Uterus (tissue), 4 donors: ENCODE measurements at places on chromosomes 5 and 9. TPM values are rescaled to one million over a fixed set of nuclear protein-coding genes. Genes with fewer than 3 reads are reported as not detected.

Gene NME5
- 2.0 TPM for total RNA-seq

Gene CHSY3
- total RNA-seq, result 0.77 TPM

Gene HTR1A
- total RNA-seq, result not detected

Gene BRD3OS
- total RNA-seq, result 18.2 TPM

Gene PDLIM4
- total RNA-seq, result 50.3 TPM

Gene TYRP1
- total RNA-seq, result not detected

Gene SLC23A1
- total RNA-seq, result 5.5 TPM

DNA sequence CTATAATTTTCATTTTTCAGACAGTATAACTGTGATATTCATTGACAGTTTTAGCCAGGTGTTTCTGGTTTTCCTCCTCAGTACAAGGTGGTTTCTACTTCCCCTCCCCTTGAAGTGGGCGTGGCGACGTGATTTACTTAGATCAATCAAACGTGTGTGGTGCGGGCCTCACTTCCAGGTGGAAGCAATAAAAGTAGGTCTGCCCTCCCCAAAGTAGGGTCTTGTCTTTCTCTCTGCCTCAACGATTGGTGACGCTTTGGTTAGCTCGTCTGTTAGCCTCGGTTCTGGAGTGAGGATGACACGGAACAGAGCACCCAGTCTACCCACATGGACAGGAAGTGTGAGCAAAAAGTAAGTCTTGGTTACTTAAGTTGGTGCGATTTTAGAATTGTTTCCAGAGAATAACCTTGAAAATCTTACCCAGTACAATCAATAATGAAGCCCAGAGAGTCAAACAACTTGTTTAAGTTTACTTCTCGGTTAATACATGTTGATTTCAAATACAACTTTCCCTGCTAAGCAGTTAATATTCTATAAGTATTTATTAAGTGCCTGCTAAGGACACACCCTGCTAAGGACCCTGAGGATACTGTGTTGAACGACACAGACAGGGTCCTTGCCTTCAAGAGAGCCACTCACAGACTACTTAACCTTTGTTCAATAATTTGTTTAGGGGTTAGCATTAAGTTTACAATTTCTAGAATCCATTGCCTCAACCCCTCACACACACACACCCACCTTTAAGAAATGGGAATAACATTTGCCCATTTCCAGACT is 48.4 kb downstream of the COX7C start:
- no peak overlapping the region for H3K4me3 ChIP-seq
- H3K4me1 ChIP-seq, result no peaks in the 10 kb centered on the region
- no peak for DNase-seq
- no peaks in the 10 kb centered on the region for H3K36me3 ChIP-seq

DNA sequence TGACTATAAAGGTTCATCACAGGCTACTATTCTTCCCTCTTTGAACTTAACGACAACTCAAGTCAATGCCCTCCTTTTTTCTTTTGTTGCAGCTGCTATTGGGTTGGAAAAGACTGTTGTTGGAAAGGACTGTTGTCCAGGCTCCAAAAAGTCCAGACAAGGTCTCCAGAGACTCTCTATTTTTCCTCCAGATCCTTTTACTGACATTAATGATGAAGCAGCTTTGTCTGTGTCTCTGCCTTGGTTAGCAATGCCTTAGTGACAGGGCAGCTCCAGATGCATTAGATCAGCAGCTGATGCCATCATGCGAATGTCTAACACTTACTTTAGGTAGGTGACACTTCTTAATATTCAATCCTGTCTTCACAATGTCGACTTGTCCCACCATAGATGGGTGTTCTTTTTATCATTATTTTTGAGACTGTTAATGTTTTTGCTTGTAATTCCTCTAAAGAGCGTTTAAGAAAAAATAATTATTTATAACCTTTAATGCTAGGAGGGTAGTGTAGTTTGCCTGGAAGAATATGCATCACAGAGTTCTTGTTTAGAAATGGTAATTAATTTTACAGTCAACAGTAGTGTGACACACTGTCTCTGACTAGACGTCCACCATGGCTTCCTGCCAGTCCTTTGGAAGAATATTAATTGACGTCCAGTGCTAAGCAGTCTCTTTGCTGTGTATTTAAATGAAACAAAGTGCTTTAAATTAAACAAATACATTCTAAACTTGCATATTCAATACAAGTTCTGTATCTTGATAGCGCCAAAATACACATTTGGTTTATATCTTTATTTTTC is 492.2 kb downstream of the NR2F1-AS1 start:
- H3K27me3 ChIP-seq, result no peaks in the 10 kb centered on the region
- no peak for DNase-seq
- H3K4me1 ChIP-seq, result peaks cover 4% of the 10 kb centered on the region
- H3K27ac ChIP-seq, result no peak overlapping the region
- H3K36me3 ChIP-seq, result no peaks in the 10 kb centered on the region

GRCh38 chr5:176429972-176430371 is 13.6 kb upstream of the CLTB start:
- H3K36me3 ChIP-seq, result no peaks in the 10 kb centered on the region
- no peaks in the 10 kb centered on the region for H3K27me3 ChIP-seq
- no peak overlapping the region for H3K27ac ChIP-seq
- no peak overlapping the region for H3K4me3 ChIP-seq

DNA sequence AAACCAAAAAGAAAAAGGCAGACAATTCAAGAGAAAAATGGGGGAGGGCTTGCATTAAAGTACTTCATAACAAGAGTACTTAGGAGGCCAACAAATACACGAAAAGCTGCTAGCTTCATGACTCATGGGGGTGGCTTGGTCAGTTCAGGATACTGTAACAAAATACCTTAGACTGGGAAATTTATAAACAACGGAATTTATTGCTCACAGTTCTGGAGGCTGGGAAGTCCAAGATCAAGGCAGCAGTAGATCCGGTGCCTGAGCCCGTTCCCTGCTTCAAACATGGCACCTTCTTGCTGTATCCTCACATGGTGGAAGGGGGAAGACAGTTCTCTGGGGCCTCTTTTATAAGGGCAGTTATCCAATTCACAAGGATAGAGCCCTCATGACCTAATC is 111.4 kb downstream of the C9orf50 start:
- no peaks in the 10 kb centered on the region for H3K27me3 ChIP-seq
- DNase-seq, result no peak
- no peak overlapping the region for H3K4me3 ChIP-seq
- no peaks in the 10 kb centered on the region for H3K36me3 ChIP-seq
- no peak overlapping the region for H3K27ac ChIP-seq

GRCh38 chr9:127392166-127392565 is 4.8 kb upstream of the SLC2A8 start:
- H3K27me3 ChIP-seq, result no peaks in the 10 kb centered on the region
- H3K36me3 ChIP-seq, result no peaks in the 10 kb centered on the region
- no peak overlapping the region for H3K27ac ChIP-seq
- no peaks in the 10 kb centered on the region for H3K4me1 ChIP-seq

GRCh38 chr5:116652903-116653302 is 78.3 kb upstream of the SEMA6A start:
- DNase-seq, result no peak
- no peaks in the 10 kb centered on the region for H3K27me3 ChIP-seq
- H3K27ac ChIP-seq, result no peak overlapping the region
- no peak overlapping the region for H3K4me3 ChIP-seq

DNA sequence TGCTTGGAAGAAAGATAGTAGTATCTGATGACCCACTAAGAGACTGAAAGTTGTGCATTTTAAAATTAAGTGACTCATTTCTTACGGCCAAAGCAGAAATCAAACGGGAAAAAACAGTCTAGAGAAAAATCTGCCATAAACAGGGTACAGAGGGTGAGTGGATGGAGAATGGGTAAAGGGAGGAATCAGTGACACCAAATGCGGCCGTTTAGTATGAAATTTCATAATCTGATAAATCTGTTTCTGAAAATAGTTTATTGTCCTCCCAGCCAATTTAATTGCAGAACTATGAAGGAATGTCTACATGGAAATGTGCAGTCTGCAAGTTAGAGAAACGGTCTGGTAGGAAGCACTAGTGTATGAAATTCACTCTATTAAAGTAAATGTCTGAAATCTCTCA is 39.5 kb downstream of the ADAMTS12 start:
- no peaks in the 10 kb centered on the region for H3K36me3 ChIP-seq
- no peaks in the 10 kb centered on the region for H3K27me3 ChIP-seq
- no peak for DNase-seq
- peak overlapping the region; percentile 35 for H3K27ac ChIP-seq
- H3K4me3 ChIP-seq, result no peak overlapping the region
- no peaks in the 10 kb centered on the region for H3K4me1 ChIP-seq

DNA sequence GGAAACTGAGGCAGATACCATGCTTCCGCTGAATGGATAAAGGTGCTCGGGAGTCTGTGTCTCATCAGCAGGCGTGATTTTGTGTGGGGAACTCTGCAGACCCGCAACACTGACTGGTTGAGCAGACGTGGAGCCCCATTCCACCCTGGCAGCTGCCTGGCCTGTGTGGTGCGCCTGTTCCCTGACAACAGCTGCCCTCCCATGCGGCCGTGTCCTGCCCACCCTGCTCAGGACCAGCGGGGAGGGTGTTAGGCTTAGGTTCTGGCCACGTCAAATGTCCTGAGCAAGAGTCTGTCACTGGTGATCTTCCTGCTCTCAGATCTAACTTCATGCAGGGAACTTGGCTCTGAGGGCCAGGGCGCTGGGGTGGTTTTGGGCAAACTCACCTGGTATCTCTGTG is 417.7 kb upstream of the IRX4 start:
- no peak overlapping the region for H3K4me3 ChIP-seq
- H3K4me1 ChIP-seq, result no peaks in the 10 kb centered on the region
- H3K27ac ChIP-seq, result no peak overlapping the region
- DNase-seq, result no peak
- H3K27me3 ChIP-seq, result no peaks in the 10 kb centered on the region
- no peaks in the 10 kb centered on the region for H3K36me3 ChIP-seq

- no peak overlapping the region for H3K27ac ChIP-seq
- H3K36me3 ChIP-seq, result no peaks in the 10 kb centered on the region
- DNase-seq, result no peak
- H3K4me1 ChIP-seq, result no peaks in the 10 kb centered on the region
- H3K27me3 ChIP-seq, result no peaks in the 10 kb centered on the region
These were observed 6.0 kb upstream of the NIPBL start for GRCh38 chr5:36870399-36871040.

GRCh38 chr5:82158755-82159413 is 119.3 kb downstream of the RPS23 start:
- H3K27me3 ChIP-seq, result no peaks in the 10 kb centered on the region
- H3K4me1 ChIP-seq, result peaks cover 1% of the 10 kb centered on the region
- DNase-seq, result no peak
- H3K27ac ChIP-seq, result no peak overlapping the region

DNA sequence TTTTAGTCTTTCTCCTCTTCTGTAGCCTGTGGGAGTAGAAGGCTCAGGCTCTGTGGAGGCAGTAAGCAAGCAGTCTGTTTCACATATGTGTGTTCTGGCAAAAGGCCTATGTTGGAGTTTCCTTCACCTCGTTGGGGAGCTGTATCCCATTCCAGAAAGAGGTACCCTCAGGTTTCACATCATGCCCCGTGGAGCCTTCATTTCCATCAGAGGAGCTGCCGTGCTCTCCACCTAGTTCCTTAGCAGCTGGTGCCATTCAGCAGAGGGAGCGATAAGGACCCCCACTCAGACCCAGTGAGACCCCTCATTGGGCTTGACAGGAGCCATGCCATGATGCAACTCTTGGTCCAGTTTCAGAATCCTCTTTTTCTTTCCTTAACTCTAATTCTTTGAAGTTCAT is 50.6 kb upstream of the ANGPTL2 start:
- H3K4me3 ChIP-seq, result no peak overlapping the region
- H3K27ac ChIP-seq, result no peak overlapping the region
- no peaks in the 10 kb centered on the region for H3K36me3 ChIP-seq
- no peaks in the 10 kb centered on the region for H3K27me3 ChIP-seq
- DNase-seq, result peak; percentile 15
- H3K4me1 ChIP-seq, result no peaks in the 10 kb centered on the region

DNA sequence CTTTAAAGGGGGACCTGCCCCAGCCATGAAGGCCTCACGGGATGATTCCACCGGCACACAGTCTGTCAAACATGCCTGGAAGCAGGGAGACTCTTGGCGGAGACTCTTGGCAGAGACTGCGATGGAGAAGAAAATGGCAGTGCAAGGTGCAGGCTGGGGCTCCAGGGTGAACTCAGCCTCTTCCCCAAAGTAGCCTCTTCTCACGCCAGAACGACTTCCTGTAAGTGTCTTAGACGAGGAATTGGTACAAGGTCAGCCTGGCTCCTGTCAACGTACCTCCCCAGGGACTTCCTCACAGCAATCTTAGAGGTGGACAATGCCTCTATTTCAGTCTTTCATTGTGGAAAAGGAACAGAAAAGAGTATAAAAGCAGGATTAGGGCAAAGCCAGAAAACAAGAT is 109.3 kb downstream of the UGCG start:
- H3K27me3 ChIP-seq, result no peaks in the 10 kb centered on the region
- no peak overlapping the region for H3K4me3 ChIP-seq
- no peak for DNase-seq
- H3K4me1 ChIP-seq, result peaks cover under 1% of the 10 kb centered on the region

DNA sequence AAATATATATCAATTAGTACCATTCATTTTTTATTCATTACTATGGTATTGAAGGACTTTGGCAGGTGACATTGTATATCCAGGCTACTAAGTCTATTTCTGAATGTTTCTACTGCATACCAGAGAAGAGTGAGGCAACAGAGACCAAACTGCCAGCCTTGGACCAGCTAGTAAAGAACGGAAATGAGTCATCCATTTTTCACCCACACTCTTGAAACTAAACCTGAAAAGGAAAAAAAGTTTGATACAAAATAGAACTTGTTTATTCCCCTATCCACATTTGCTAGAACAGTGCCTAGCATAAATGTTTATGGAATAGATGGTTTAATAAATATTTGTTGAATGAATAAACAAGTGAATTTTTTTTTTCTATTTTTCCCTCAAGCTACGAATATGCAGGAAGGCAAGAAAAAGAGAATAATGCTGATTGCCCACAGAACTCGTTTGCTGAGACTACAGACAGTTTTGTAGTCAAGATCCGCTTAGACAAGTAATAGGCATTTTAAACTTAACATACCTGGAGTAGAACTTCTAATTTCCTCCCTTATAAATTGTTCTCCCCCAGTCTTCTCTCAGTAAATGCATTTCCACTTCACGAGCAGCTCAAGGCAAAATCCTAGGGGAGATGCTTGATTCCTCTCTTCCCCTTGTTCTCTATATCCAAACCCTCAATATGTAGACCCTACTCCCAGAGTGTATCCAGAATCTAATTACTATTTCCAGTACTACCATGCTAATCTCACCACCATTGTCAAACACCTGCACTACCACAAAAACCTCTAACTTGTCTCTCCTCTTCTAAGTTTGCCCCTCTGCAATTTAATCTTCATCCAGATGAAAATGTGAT is 146.2 kb upstream of the RASA1 start:
- H3K27me3 ChIP-seq, result no peaks in the 10 kb centered on the region
- no peaks in the 10 kb centered on the region for H3K4me1 ChIP-seq
- H3K36me3 ChIP-seq, result no peaks in the 10 kb centered on the region
- no peak overlapping the region for H3K27ac ChIP-seq

- no peaks in the 10 kb centered on the region for H3K27me3 ChIP-seq
- H3K27ac ChIP-seq, result no peak overlapping the region
- H3K4me3 ChIP-seq, result no peak overlapping the region
- H3K4me1 ChIP-seq, result peaks cover 8% of the 10 kb centered on the region
- DNase-seq, result peak; percentile 70
- no peaks in the 10 kb centered on the region for H3K36me3 ChIP-seq
These were observed 3.3 kb upstream of the TMEM141 start for GRCh38 chr9:136787690-136788400.

GRCh38 chr5:96483878-96484277 is 50.8 kb upstream of the PCSK1 start:
- no peaks in the 10 kb centered on the region for H3K4me1 ChIP-seq
- no peak for DNase-seq

- no peak overlapping the region for H3K27ac ChIP-seq
- no peak for DNase-seq
- no peaks in the 10 kb centered on the region for H3K27me3 ChIP-seq
- no peaks in the 10 kb centered on the region for H3K4me1 ChIP-seq
These were observed 158.5 kb downstream of the NR3C1 start for GRCh38 chr5:143244990-143245389.
